ENCODE measurements at places on chromosomes 4 and X.

GRCh38 chrX:13655674-13656073 is 2.7 kb downstream of the TCEANC start:
- no peak for DNase-seq

DNA sequence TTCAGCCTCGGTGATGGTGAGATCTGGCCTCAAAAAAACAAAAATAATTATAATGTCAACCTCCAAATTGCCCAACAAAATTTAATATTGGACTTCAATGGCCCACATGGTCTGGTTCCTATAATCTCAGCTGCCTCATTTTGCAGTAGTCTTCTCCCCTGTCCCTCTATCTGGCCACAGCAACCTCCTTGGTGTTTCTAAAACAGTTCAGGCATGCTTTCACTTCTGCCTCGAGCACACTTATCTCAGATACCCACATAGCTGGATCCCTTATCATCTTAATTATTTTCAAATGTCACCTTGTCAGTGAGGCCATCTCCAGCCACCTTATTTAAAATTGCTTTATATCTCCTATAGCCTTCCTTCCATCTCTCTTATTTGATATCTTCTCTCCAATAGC is 52.9 kb upstream of the WDFY3 start:
- DNase-seq: no peak

DNA sequence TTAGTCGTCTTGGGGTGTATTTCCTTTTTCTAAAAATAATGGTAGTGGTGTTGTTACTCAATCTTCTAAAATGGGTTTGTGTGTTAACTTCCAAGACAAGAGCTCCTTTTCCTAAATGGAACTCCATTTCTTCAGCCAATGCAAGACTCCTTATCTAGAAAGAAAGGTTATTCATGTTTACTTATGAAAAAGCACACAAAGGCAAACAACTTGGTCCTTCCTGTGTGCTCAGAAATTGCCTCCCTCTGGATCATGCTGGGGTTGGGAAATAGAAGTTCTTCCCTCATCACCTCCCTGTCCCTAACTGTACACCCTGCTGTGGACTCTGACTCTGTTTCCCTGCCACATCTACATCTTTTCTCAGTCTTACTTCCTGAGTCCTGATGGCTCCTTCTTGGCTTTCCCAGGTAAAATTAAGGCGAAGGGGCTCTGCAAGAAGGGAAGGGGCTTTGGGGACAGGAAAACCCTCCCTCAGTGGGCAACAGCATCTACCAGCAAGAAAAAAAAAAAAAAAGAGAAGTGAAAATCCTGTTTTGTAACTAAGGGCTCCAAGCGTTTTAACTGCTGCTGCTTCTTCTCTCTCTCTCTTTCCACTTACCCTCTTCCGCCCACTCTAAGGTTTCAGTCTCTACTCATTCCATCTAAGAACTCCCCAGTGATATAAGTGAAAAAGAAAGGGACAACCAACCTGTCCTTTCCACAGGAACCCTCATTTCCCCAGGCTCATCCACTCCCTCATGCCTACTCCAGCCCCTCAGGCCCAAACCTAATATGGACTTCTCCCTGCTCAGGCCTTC is 19.8 kb upstream of the TASL start:
- DNase-seq: no peak

DNA sequence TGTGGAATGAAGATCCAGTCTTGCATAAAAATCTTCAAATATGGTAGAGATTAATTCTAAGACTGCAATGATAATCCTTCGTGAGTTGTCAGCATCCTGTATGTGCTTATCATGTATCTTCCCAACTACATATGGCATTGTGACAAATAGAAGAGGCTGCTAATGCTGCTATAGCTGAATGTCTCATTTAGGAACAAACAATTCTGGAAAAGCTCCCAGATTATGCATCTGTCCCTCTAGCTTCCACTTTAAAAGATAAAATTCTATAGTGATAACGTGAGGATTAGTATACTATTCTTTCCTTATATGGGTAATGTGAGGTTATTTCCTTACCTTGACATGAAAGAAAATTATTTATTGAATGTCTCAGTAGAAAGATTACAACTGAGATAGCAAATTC is 930.9 kb downstream of the DMD start:
- no peak for DNase-seq

- no peak for DNase-seq
These were observed 667.7 kb upstream of the SLIT2 start for GRCh38 chr4:19583827-19584569.

- DNase-seq: no peak
These were observed 18.9 kb upstream of the GPR101 start for GRCh38 chrX:137052643-137053235.

- DNase-seq: no peak
These were observed 108.0 kb downstream of the GPM6A start for GRCh38 chr4:175703956-175704600.

GRCh38 chrX:96987228-96987627 is 103.5 kb downstream of the RPA4 start:
- no peak for DNase-seq

DNA sequence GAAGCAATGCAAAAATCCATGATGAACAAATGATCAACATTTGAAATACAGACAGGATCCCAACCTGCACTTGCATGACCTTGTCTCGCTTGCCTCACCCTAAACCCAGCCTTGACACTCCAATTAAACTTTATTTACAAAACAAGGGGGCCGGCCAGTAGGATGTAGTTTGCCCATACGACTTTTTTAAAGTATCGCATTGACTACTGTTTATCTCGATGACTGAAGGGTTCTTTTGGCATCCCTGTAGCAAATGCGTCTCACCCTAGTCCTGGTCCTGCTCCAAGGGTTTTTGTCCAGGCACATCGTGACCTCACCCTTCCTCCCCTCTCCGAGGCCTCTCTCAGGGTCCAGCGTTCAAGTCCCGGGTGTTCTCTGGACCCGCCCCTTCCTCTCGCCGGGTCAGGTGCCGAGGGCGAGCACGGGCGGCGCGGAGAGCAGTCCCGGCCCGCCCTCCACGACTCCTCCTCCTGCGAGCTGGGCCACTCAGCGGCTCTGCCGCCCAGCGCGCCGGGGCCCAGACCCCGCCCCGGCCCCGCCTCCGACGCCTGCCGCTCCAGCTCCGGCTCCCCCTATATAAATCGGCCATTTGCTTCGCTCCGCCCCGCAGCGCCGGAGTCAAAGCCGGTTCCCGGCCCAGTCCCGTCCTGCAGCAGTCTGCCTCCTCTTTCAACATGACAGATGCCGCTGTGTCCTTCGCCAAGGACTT is at the start of gene SLC25A5:
Gene SLC25A5 (plus strand): TSS at position 603 of the 709 bp plus-strand sequence. CDS start 72 bp downstream, at position 675.
- DNase-seq: no peak

- DNase-seq: no peak
These were observed 10.5 kb upstream of the PRSS48 start for GRCh38 chr4:151266497-151266896.

- no peak for DNase-seq
These were observed 31.6 kb downstream of the SEPSECS start for GRCh38 chr4:25128671-25129070.

GRCh38 chrX:40205471-40205870 is 107.7 kb upstream of the BCOR start:
- no peak for DNase-seq

DNA sequence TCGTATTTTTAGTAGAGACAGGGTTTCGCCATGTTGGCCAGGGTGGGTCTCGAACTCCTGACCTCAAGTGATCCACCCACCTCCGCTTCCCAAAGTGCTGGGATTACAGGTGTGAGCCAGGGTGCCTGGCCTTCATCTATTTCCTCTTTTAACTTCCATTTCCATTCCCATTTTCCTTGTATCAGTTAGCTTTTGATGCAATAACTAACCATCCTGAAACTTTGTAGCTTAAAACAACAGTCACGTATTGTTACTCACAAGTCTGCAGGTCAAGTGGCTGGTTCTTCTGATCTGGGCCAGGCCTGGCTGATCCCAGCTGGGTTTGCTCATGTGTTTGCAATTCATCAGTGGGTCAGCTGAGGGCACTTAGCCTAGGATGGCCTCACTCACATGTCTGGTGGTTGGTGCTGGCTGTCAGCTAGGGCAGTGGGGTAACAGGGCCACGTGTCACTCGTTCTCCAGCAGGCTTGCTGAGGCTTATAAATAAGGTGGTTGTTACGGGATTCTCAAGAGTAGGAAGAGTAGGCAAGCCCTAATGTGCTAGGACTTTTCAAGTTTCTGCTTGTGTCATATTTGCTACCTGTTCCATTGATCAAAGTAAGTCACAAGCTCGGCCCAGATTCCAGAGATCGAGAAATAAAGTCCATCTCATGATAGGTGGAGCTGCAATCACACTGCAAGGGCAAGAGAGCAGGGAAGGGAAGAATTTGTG is 88.2 kb downstream of the SOWAHB start:
- no peak for DNase-seq

GRCh38 chr4:21780148-21780547 is 168.4 kb downstream of the KCNIP4 start:
- DNase-seq: no peak

DNA sequence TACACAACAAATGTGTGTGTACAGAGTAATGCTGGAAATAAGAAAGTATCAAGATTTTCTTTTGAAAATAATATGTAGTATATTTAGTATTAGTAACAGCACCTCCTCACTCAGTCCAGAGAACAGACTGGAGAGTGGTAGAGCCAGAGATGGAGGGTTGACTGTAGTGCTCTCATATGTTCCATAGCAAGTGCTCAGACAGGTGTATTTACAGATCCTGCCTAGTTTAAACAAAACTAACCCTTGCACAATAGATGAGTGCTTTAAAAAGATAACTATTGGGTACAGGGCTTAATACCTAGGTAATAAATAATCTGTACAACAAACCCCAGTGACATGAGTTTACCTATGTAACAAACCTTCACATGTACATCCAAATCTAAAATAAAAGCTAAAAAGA is 381.0 kb upstream of the EMCN start:
- no peak for DNase-seq

DNA sequence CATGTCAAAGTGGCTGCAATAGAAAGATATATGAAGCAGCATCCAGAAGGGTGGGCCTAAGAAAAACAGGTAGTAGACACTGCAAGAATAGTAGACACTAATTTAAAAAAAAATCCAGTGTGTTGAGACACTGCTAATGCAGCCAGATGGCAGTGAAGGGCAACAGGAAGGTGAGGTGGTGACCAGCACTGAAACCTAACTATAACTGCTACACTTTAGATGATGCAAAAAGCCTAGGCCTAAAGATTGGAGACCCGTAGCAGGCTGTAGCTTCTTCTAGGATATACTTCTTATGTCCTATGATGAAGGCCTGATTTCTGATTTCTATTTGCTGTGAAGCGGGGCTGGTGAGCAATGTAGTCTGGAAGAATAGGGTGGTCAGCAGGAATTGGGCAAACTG is 38.7 kb upstream of the SH3KBP1 start:
- no peak for DNase-seq

DNA sequence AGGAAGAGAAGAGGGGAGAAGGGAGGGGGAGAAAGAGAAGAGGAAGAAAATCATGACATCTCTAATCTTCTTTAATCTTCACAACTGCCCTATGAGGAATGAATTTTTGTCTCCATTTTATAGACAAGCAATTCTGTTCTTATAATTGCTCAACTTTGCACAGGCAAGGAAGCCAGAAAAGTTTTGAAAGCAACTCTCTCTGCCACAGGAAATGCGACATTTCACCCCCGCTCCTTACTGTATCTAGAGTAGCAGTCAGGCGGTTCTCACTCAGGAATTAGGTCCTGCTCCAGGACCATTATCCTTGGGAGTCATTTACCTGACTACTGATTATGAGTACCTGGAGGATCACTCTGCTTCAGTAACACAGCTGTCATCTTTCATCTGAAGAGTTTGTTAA is 69.2 kb upstream of the FAM9A start:
- no peak for DNase-seq

GRCh38 chrX:100048156-100048555 is 361.9 kb downstream of the PCDH19 start:
- no peak for DNase-seq

- DNase-seq: no peak
These were observed 9.9 kb downstream of the YIPF6 start for GRCh38 chrX:68508799-68509198.

DNA sequence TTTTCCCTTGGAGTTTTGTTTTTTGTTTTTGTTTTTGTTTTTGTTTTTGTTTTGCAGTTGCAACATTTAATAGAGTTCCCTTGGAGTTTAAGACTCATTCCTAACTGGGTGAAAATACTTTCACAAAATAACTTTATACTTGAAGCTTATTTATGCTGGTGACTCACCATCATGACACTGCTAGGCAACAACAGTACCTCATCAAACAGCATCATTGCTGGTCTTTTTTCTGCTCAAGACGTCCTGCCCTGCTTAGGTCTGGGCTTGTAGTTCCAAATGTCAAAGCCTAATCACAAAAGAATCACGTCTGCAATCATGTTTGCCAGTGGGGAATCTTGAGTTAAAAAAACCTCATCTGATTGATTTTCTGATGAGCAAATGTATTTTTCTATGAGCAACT is 105.7 kb upstream of the PRPS2 start:
- no peak for DNase-seq

- DNase-seq: no peak
These were observed 35.7 kb downstream of the MORC4 start for GRCh38 chrX:106964290-106964689.

DNA sequence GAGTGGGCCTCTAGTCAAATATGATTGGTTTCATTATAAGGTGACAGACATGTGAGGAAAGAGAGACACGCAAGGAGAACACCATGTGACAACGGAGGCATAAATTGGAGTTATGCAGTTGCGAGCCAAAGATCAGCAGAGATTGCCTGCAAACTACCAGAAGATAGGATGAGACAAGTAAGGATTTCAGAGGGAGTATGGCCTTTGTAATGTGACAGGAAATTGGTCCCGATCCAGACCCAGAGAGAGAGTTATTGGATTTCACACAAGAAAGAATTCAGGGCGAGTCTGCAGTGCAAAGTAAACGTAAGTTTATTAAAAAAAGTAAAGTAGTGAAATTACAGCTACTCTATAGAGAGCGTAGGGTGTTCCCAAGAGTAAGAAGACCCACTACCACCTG is 35.7 kb upstream of the NDST4 start:
- DNase-seq: no peak

GRCh38 chr4:4914965-4915845 is 55.7 kb downstream of the MSX1 start:
- DNase-seq: no peak

DNA sequence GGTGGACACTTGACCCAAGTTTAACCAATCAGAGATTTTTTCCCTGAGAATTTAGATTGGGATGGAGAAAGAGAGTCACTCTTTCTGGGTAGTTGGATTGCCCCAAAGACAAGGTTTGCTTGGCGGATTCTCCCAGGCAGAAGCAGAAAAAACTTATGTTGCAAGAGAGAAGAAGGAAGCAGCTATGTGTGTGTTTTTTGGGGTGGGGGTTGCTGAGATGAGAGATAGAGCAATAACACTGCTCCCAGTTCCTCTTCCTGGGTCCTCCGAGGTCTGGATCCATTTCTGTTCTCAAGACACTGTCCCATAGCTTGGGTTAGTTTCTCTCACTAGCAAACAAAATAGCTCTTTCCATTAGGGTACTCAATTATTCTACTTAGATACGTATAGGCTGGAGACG is 222.1 kb downstream of the STIM2 start:
- no peak for DNase-seq

GRCh38 chr4:186342582-186342981 is 76.6 kb downstream of the F11 start:
- DNase-seq: no peak

GRCh38 chr4:109315341-109315740 is 12.9 kb upstream of the COL25A1 start:
- DNase-seq: no peak

Measured in AG09309 (cell line).